Anterior cingulate cortex (tissue), 58 donors: ENCODE measurements at places on chromosomes 12 and 14.

- DNase-seq = no peak
Measured at GRCh38 chr14:100271247-100271939, 32.4 kb downstream of the YY1 start.

DNA sequence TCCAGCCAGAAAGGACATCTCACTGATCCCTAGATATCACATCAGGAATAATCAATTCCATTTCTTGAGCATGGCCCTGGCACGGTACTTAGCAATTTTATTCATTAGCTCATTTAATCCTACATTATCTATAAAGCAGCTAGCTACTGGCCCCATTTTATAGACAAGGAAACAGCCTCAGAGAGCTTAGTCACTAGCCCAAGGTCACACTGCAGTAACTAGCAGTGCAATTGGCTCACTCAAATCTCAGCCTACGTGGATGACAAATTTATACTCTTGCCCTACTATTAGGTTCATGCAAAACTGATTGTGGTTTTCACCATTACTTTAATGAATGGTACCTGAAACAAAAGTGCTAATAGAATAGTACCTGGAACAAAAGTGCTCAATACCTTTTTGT is 41.7 kb downstream of the NUAK1 start:
- DNase-seq = no peak

- peak; percentile 2 for DNase-seq
Measured at GRCh38 chr14:100192250-100192671, 32.8 kb upstream of the DEGS2 start.

- DNase-seq = no peak
Measured at GRCh38 chr12:44019118-44019517, 183.2 kb downstream of the TMEM117 start.

- DNase-seq = no peak
Measured at GRCh38 chr14:67630938-67631337, 11.2 kb downstream of the ARG2 start.

- DNase-seq = no peak
Measured at GRCh38 chr12:95763809-95764253, 26.7 kb downstream of the NTN4 start.

DNA sequence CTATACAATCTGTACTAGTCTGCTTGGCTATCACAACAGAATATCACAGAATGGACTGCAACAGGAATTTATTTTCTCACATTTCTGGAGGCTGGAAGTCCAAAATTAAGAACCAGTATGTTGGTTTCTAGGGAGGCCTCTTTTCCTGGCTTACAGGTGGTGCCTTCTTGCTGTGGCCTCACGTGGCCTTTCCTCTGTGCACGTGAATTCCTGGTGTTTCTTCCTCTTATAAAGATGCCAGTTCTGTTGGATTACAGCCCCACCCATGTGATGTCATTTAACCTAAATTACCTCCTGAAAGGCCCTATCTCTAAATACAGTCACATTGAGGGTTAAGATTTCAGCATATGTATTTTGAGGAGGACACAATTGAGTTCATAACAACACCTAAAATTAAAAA is 32.1 kb upstream of the C2CD5 start:
- no peak for DNase-seq

- DNase-seq = no peak
Measured at GRCh38 chr12:39816671-39817185, 197.1 kb upstream of the ABCD2 start.

GRCh38 chr14:77838831-77839511 is 39.1 kb downstream of the ADCK1 start:
- DNase-seq = peak; percentile 43

DNA sequence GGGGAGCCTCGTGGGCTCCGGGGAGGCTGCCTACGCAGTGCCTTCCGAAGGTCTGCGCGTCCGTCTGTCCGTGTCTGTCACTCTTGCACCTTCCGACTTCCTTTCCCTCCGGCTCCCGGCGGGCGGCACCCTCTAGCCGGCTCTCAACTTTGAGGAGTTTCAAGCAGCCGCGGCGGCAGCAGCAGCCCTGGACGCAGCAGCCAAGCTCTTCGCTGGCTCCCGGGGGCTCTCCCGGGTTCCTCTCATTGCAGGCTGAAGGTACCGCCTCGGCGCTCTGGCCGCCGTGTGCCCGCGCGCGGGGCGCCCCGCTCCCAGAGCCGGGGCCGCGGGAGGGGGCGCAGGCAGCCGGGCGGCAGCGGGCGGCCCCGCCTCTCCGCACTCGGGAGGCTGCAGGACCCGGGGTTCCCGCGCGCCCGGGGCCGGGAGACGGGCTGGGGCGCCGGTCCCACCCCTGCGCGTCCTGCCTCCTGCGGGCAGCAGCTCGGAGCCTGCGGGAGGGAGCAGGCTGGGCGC is at the start of the genes AMIGO2 and PCED1B:
AMIGO2 (minus strand) TSS at position 492 of the 513 bp plus-strand sequence. CDS start 957 bp downstream, outside the sequence.
PCED1B (plus strand) TSS at position 154 of the 513 bp plus-strand sequence. CDS start 155,443 bp downstream, outside the sequence.
- DNase-seq = peak; percentile 42

DNA sequence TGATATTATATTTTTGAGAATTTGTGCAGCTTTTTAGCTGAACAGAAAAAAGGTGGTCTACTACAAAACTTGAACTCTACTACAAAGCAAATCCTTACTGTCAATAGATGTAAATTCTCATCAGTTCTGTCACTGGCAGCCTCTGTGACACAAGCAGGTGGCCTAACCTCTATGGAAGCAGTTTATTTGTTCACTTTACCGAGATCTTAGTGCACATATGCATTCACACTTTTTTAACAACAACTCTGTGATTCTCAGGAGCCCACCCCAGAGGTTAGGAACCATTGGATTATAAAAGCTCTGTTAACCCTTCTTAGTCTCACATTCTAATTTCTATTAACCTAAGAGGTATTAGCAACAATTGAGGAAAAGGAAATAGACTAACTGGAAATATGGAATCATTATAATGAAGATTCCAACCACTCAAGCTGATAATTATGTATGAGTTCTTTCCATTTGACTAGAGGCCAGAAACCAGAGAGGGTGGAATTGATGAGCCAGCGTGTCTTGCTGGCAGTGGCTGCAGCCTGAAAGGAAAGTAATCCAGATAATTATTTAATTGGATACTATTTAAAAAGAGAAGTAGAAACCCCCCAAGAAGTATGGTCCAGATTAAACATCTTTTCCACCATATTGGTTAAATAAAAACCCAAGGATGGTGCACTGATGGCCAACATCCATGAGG is 451.1 kb downstream of the TMEM117 start:
- no peak for DNase-seq

DNA sequence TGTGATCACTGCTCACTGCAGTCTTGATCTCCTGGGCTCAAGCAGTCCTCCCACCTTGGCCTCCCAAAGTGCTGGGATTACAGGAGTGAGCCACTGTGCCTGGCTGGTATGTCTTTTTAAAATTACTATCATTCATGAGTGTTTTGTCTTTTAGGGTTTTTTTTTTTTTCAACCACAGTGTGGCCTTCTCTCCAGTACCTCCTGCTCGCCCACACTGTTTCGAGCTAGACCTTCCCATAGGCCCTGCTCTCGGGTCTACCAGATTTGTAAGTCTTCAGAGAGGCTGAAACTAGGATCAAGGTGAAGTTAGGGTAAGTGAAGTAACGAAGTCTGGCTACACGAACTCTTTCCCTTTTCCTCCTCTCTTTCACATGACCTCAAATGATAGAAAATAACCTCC is 1.5 kb downstream of the BIN2 start:
- DNase-seq = no peak

DNA sequence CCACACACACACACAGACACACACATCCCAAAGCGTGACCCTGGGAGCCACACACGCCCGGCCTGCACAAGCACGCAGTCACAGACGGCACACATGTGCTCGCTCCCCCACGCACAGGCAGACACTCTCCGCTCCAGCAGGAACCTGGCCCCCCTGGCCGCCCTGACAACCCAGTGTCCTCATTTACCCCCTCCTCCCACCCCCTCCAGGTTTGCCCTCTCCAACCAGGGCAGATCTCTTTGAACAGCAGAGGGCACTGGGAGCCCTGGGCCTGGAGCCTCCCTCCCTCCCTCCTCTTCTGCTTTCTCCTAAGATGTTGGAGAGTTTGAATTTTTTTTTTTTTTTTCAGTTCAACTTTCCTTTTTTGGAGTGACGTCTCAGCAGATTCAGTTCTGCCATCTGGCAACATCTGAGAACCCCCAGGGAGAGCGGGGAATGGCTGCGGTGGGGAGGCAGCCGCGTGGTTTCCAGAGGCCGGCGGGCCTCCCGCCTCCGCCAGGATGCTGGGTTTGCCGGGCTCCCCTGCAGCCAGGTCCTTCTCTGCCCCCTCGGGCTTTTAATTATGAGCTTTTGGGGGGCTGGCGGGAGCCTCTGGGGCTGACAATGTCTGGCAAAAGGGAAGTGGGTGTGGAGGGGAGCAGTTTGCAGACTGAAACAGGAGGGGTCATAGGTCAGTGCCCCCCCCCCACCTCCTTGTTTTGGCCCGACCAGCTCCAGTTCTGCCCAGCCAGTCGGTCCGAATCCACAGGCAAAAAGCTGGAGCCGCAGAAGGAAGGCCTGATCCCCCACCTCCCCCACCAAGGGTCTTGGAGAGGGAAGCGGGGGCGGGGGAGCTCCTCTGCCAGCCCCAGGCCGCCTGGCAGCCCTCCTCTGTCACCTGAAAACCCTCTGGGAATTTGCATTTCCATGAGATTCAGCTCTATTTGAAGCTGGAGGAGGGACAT is 1.3 kb upstream of the NCOR2 start:
- peak; percentile 43 for DNase-seq

DNA sequence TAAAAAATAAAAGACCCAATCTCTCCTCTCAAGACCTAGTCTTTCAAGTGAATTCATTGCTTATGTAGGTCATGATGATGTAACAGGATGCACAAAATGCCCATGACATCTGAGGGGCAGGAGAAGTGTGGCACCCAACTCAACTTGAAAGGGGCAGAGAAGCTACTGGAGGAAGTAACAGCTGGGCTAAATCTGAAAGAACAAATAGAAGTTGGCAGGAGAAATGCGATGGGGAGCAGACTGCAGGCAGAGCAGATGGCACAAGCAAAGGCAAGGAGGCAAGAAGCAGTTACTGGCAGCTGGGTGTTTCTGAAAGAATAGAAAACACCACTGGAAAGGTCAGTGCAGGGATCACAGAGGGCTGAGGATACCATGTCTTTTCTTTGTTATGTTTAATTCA is 14.6 kb downstream of the SLC38A4 start:
- DNase-seq = no peak

GRCh38 chr12:75315518-75315917 is 14.6 kb downstream of the CAPS2 start:
- no peak for DNase-seq
